ENCODE measurements at places on chromosomes 11 and 22.

- no peak for DNase-seq
Observed at GRCh38 chr22:28956506-28956905, 73.1 kb downstream of the ZNRF3 start.

- DNase-seq, result peak; percentile 74
Observed at GRCh38 chr11:117096201-117096991, 1.8 kb downstream of the SIK3 start.

GRCh38 chr11:69138265-69138664, 17.5 kb upstream of the SMIM38 start:
- DNase-seq, result no peak

DNA sequence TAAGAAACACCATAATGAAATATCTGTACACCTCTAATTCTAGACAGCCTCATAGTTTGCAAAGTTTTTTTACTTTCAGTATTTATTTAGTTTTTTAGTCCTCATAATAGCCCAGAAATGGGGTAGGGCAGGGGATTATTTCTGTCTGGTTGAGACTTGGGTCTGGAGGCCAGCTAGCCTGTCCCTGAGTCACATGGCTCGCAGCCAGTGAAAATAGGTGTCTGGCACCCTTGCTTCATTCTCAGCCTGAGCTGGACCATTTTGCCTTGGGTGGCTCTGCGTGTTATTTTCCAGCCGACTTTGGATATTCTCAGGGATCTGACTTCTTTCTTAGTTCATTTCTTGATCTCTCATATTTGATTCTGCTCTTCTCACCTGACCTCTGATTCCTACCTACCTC, 123.9 kb upstream of the NARS2 start:
- no peak for DNase-seq

DNA sequence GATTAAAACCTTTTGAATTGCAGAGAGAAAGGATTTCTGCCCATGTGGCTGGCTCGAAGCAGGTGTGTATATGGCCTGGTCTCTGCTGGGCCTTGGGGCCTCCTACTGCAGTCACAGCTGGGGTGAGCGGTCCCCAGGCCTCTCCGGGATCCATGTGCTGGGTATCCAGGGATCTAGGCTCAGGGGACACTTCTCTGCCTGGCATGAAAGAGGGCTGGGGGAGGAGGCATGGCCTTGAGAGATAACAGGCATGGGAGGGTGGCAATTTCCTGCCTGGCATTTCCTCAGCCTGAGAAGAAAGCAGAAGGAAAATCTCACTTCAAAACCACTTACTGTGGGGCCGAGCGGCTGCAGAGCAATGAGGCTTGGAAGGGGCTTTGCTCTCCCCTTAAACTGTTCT, 20.3 kb upstream of the PARVG start:
- DNase-seq, result no peak

- no peak for DNase-seq
Observed at GRCh38 chr11:1563149-1563638, 8.9 kb downstream of the DUSP8 start.

- no peak for DNase-seq
Observed at GRCh38 chr11:31827455-31828206, 16.5 kb upstream of the PAX6 start.

GRCh38 chr11:79564288-79564925, 123.6 kb upstream of the TENM4 start:
- DNase-seq, result no peak

DNA sequence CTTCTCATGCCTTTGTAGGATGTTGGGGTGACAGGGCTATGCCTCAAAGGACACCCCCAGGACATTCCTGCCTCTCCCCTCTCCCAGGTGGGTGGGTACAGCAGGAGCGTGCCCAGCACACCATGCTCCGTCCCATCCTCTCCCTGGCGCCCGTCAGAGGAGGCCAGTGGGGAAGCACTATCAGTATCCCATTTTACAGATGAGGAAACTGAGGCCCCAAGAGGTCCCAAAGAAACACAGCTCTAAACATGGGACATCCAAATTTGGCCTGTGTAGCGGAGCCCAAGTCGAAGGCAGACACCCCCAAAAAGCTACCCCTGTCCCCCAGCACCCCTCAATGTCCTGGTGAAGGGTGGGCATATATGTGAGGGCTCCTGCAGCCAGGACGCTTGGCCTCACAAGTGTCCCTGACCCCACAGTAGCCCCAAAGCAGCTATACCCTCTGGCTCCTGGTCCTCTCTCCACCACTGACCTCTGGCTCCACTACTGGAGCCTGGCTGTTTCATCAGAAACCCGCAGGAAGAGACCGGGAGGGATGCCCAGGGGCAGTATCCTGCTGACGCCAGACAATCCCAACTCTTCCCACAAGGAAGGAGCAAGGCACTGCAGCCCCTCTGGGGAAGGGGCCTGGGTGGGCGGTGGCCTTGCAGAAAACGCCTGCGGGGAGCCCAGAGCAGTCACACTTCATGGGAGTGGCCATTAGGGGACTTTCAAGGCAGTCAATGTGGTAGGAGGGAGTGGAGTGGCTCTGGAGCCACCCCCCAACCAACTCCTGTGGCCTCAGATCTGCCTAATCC, 5.4 kb downstream of the FADS3 start:
- DNase-seq, result no peak

DNA sequence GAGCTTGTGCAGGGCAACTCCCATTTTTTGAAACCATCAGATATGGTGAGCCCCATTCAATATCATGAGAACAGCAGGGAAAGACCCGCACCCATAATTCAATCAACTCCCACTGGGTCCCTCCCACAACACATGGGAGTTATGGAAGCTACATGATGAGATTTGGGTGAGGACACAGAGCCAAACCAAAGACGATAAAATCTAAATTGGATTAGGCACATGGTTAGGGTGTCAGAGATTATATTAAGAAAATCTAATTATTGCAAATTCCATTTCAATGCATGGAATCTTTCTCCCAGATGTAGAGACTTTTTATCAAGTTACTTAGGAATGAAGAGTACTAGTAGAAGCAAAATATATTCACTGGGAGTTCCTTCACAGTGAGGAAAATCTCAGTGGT, 324.9 kb downstream of the JRKL start:
- no peak for DNase-seq

- DNase-seq, result peak; percentile 31
Observed at GRCh38 chr11:61791737-61792309, 576 bp downstream of the TMEM258 start.

GRCh38 chr11:127491589-127491988, 491.0 kb upstream of the KIRREL3 start:
- DNase-seq, result no peak

GRCh38 chr11:115085461-115086210, 407.3 kb downstream of the NXPE2 start:
- peak; percentile 75 for DNase-seq

DNA sequence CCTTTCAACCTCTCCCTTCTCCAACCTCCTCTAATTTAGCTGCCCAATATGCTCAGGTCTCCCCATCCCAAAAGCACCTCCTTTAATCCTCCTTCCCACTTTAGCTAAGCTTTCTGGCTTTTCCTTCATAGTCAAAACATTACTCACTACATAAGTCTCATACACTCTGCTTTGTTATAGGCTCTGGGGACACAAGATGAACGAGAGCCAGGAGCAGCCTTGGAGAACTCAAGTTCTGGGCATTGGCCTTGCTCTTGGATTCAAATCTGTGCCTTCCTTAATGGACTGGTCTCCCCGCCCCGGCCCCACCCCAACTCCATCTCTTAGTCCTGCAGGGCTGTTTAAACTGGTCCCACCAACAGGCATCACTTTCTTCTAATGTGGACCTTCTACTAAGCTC, 11.4 kb upstream of the HPX start:
- no peak for DNase-seq

GRCh38 chr11:34565417-34566207, 52.0 kb upstream of the ELF5 start:
- DNase-seq, result peak; percentile 35

DNA sequence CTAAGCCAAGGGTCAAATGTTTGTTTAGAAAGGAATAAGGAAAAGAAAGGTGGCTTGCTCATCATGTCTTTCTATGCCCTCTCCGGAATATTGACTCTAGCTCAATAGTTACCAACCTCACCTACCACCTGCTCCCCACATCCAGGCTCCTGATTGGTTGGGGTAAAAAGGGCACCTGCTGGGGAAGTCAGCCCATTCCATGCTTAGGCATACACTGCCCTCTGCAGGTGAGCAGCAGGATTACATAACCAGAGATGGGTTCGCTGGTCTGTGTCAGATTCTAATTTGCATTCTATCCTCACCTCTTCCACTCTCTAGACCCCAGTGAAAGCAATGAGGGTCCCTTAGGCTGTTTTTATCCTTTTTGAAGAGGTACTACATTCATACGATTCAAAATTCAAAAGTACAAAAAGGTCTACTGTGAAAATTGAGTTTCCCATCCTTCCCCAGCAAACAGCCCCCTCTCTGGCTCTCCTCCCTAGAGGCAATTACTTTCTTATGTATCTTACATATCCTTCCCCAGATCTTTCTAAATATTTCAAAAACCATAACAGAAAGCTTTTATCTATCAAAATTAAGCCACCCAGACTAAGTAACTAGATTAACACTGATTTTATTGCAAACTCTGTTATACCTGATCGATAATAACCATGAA, 98.0 kb upstream of the ASPHD2 start:
- peak; percentile 78 for DNase-seq

- no peak for DNase-seq
Observed at GRCh38 chr22:21067901-21068680, 22.3 kb downstream of the LRRC74B start.

DNA sequence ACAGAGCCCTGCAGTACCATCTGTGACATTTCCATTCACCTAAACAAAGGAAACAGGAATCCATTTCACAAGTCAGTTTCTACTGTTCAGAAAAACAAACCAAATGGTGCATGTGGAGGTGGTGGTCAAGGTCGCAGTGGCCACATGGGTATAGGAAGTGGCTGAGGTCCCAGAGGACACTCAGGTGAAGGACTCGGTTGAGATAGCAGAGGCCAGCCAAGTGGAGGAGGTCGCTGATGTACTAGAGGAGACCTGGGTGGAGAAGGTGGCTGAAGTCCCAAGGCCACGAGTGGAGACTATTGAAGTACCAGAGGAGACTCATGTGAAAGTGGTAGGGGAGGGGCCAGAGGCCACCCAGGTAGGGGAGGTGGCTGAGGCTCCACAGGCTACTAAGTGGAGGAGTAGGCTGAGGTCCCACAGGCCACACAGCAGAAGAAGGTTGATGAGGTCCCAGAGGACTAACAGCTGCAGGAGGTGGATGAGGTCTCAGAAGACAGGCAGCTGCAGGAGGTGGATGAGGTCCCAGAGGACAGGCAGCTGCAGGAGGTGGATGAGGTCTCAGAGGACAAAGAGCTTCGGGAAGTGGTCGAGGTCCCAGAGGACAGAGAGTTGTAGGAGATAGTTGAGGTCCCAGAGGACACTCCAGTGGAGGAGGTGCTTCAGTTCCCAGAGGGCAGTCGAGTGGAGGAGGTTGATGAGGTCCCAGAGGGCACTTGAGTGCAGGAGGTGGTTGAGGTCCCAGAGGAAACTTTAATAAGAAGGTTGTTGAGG, 40.2 kb downstream of the ZNF195 start:
- DNase-seq, result no peak

- peak; percentile 31 for DNase-seq
Observed at GRCh38 chr22:39496131-39496838, 5.8 kb upstream of the MIEF1 start.
